Activated naive CD4-positive, alpha-beta T cell treated with anti-CD3 and anti-CD28 coated beads, Interleukin-2, amount 50 U/mL, for 72 hours (primary cell): ENCODE measurements at places on chromosomes 5 and 9. TPM values are rescaled to one million over a fixed set of nuclear protein-coding genes. Genes with fewer than 3 reads are reported as not detected.

GRCh38 chr5:59002162-59002825 lies 419.4 kb downstream of the RAB3C start:
- DNase-seq: no peak

DNA sequence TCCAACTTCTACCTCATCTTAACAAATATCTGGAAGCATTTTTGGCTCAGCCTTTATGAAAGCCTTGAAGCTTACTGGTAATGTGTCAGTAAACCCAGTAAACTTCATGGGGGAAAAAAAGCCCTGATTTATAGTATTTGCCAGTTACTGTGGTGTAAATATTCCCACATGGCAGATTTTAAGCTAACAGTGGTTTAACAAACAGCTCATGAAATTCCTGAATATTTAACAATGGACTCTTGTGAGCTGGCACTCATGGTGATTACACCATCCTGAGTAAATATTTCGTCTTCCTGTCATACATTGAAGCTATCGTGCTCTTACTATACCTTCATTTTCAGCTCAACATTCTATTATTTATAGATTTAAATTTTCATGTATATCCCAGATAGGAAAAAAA lies 57.0 kb upstream of the ACOT12 start:
- no peak for DNase-seq

- DNase-seq: no peak
Measured at GRCh38 chr9:89377411-89377810, 59.1 kb downstream of the SECISBP2 start.

GRCh38 chr5:168816661-168817060 lies 237.5 kb upstream of the PANK3 start:
- DNase-seq: no peak

DNA sequence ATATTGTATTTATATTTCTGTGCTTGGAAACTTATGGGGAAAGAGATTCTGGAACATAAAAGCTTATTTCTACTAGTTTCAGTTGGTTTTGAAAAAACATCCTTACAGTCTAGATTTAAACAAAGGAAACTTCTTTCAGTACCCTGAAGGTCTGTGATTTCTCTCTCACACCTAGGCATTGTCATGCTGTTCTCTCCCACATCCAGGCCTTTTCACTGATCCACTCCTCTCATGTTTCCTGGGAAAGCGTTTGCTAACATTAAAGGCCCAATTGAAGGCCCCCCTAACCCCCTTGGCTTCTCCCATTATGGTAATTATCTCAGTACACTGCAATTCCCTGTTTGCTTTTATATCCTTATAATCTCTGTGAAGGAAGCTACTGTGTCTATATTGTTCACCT lies 856 bp upstream of the PCDHGA3 start:
- DNase-seq: no peak

Gene SHC3
- total RNA-seq: not detected

Gene PCDHGA1
- total RNA-seq: 0.11 TPM
